Neural crest cell (in vitro differentiated cells): ENCODE measurements at places on chromosomes 2 and 18.

DNA sequence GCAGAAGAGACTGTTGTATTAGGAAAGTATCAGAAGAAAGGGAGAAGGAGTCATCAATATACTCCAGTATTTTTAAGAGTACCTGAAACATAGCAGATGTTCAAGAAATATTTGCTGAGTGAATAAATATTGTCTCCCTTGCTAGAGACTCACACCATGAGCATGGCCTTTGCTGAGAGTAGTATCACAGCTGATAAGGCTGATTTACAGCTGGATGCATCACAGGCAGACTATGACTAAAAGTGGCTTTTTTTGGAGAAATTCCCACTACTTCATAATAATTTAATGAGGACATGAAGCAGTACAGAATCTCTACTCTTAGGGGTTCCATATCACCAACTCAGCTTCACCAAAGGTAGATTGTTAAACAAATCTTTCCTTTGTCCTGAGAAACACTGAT is 373.3 kb downstream of the RBM43 start:
- DNase-seq = no peak

DNA sequence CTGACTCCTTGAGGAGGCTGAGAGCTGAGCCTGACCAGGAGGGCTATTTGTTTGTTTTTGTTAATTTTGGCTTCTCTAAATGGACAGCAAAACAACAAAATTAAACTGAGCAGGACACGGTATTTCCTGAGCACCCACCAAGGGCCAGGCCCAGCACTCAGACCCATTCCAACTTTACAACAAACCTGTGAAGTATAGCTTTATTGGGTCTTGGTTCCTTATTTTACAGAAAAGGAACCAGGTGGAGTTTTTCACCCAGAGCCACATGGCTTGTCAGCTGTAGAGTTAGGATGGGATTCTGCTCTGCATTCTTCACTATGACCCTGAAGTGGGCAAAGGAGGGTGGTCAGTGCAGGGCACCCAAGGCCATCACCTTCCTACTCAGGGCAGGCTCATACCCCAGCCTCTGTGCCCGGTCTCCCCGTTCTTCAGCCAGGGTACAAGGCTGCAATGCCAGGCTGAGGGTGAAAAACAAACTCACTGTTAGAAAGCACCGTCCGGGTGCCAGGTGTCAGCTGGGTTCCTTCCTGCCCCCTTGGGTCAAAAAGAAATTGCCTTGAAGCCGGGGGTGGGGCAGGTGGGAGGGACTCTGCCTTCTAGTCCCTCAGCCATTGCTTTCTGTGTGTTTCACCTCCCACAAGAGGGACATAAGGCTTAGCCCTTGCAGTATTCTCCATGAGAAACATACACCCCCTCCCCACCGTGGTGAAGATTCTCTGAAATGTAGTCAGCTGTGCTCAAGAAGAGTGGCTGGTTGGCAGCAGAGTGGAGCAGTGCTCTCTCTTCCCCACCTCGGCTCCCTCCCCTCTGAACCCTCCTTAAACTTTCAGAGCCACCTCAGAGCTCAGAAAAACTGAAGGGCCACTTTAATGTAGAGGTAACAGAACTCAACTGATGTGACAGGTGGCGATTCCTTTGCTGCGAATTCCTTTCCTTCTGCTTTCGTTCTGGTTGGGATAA is 2.2 kb downstream of the PSD4 start:
- no peak for DNase-seq

- no peak for DNase-seq
Observed at GRCh38 chr18:36697905-36698304, 130.9 kb downstream of the TPGS2 start.

GRCh38 chr18:79934311-79935097 is 16.9 kb downstream of the SLC66A2 start:
- DNase-seq = no peak

GRCh38 chr2:72137498-72138010 is 10.1 kb downstream of the CYP26B1 start:
- DNase-seq = peak; percentile 87

GRCh38 chr2:204542982-204543608 is 2.2 kb upstream of the PARD3B start:
- DNase-seq = no peak

GRCh38 chr2:140063356-140063755 is 1283.2 kb upstream of the NXPH2 start:
- DNase-seq = no peak

GRCh38 chr2:130806370-130806769 is 30.3 kb upstream of the ARHGEF4 start:
- DNase-seq = no peak

DNA sequence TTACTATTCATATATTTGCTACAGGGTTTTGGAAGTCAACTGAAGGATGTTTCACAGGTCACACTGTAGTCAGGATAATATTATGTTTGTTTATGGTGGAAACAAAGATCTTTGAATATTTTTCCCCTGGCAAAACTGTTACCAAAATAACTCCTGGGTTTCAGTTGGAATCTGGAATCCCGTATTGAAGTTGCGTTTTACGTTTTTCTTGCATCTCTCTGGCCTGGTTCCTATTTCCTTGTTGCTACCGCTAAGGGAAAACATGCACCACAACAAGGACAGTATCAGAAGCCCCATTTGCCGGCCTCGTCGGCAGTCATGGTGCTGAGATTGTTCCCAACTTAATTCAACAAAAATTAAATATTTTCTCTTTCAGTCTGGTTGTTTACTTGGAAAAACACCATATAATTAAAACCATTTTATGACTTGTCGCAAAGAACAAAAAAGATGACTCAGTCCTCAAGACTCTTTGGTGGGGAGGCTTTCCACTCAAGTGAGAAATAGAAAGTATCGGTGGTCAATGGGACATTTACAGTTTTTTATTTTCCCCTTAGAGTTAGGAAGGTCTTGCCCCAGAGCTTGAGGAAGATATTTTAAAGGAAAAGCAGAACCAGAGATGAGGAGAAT is 42.3 kb downstream of the EN1 start:
- no peak for DNase-seq

- DNase-seq = peak; percentile 39
Observed at GRCh38 chr2:199457147-199458008, at the start of gene SATB2. Gene SATB2 (minus strand): TSS chr2:199457939. CDS start chr2:199456037, 1,902 bp downstream.

GRCh38 chr2:134504586-134505336 is 214.0 kb downstream of the TMEM163 start:
- DNase-seq = no peak

DNA sequence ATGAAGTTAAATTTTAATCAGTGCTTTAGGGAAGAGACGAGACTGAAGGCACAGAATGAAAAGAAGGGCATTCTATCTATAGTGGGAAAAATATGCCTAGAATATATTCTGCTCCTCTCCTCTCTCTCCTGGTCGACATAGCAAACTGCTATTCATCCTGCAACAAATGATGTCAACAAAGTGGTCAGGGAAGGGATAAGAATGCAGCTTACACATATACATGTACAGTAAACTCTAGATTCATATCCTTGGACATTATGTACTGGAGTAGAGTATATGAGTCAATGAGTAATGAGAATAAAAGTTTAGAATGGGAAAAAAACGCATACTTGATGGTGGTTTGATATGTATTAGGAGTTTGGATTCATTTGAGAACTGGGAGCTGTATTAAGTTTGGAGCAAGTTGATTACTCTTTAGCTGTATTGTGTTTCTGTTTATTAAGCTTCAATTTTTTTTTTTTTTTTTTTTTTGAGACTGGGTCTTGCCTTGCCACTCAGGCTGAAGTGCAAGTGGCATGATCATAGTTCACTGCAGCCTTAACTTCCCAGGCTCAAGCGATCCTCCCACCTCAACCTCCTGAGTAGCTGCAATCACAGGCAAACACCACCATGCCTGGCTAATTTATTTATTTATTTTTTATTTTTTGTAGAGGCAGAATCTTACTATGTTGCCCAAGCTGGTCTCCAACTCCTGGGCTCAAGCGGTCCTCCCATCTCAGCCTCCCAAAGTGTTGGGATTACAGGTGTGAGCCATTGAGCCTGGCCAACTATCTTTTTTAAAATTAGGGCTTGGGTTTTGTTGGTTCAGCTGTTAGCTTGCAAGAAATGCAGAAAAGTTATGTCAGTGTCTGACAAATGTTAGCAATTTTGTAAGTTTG is 53.8 kb downstream of the STAT1 start:
- DNase-seq = no peak

DNA sequence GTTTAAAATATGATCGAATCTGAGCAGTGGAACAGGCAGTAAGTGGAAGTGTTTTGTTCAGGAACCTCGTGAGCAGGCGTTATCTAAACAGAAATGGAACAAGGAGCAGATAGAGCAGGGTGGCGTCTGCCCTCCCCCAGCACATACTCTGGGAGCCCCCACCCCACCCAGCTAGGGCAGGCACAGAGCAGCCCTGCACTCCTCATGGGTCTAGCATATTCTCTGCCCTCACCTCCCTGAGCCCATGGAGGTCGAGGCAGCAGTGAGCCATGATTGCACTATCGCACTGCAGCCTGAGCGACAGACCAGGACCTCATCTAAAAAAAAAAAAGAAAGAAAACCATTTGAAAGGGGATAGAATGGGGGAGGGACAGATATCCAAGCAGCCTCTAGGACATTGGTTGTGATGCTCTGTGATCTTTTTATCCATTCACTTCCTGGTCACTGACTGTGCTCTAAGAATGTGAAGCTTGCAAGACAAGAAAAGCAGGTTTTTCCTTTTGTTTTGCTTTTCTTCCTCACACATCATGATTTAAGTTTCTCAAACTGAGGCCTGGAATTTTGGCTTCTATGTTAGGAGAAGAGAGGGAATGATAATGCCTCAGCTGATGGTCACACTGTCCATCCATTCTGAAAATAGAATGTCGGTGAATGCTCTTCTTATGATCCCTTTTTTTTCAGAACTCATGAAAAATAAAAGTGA is 3.1 kb downstream of the MLPH start:
- no peak for DNase-seq

DNA sequence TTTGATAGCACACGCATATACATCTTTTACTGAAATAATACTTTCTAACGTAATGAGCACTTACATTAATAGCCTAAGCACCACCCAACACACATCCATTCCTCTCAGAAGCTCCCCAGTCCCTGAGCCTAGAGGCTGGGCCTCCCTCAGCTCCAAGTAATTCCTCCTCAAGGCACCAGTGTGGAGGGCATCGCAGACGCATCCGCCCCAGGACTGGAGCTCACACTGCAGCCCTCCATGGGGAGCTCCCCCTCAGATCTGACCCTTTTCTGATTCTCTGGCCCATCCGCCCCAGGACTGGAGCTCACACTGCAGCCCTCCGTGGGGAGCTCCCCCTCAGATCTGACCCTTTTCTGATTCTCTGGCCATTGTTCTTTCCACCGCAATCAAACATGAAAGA is 60.4 kb upstream of the SNTG2 start:
- no peak for DNase-seq

GRCh38 chr2:182391443-182391842 is 35.4 kb downstream of the PDE1A start:
- DNase-seq = no peak

DNA sequence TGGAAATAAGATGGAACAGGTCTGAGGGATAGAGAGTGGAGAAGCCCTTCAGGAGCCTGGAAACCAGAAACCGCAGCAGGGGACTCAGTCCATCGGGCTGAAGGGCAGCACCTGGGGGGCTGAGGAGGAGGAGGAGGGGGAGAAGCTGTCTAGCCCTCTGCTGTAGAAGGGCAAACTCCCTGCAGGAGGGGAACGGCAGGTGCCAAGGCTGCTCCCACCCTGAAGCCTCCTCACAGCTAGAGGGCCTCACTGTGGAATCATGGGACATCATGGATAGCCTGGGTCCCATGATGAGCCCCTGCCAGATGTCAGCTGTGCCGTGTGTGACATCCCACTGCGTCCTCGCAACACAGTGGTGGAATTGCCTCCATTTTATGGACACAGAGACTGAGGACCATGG is 435 bp downstream of the MYO7B start:
- DNase-seq = no peak

DNA sequence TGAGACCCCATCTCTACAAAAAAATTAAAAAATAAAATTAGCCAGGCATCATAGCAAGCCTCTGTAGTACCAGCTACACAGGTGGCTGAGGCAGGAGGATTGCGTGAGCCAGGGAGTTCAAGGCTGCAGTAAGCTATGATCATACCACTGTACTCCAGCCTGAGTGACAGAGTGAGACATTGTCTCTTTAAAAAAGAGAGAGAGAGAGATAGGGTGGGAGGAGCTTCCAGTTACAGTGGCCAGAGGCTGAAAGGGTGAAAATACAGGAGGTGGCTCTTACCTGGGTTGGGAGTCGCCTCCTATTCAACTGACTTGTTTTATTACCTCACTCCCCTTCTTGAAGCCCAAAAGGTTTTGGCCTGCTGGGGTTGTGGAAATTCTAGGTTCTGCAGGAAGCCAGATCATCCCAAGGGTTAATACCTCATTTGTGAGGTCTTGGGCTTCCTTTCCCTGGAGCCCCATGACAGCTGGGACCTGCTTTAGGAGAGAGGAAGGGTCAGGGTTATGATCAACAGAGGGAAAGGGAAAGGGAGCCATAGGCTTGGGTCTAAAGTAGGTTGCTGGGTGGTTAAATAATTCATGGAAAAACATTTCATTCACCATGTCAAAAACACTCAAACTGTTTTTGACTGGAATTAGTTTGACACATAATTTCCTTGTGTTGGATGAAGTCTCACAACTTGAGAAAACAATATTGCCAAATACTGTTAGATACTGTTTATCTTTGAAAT is 17.4 kb downstream of the DYNC2LI1 start:
- DNase-seq = no peak

GRCh38 chr2:19863303-19864041 is 38.3 kb downstream of the TTC32 start:
- peak; percentile 72 for DNase-seq

DNA sequence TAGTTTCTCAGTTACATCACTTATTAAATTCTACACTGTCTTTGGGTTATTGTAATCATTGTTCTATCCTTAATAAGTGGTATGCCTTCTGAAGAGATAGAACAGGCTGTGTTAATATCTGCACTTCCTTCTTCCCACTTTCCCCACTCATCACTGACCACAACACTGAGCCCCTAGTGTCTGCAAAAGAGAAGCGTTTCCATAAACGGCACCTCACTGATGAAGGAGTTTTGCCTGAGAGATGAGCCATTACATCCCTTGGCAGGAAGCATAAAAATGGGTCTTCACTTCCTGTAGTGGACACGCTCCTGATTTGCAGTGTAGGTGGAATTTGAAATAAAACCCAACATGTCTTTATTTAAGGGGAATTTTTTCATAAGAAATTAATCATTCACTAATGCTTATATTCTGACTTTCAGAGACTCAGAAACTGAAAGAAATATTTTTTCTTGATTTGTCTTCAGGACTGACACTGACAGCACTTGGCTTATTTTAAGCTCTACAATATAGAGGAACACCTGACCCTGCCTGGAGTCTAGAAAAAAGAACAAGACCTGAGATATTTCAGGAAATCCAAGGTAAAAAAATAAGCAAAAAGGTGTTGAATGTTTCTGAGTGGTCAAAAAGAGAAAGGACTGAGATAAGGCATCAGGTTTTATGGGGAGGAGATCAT is 275.3 kb downstream of the RAD51AP2 start:
- no peak for DNase-seq

DNA sequence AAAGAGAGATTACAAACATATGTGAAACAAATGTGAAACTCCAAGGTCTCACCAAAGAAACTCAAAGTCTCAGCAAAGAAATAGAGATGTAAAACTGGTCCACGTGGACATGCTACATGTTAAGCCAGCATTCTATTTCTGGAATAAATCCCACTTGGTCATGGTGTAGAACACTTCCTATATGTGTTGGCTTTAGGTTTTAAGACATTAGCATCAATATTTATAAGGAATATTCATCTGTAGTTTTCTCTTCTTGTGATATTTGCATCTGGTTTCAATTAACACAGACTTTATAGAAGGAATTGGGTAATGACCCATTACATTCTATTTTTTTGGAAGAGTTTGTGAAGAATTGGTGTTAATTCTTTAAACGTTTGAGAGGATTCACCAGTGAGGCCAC is 133.1 kb downstream of the COPS8 start:
- no peak for DNase-seq

- no peak for DNase-seq
Observed at GRCh38 chr18:13011719-13012118, 20.6 kb downstream of the CEP192 start.
